ENCODE measurements at places on chromosomes 4 and X. TPM values are rescaled to one million over a fixed set of nuclear protein-coding genes. Genes with fewer than 3 reads are reported as not detected.

GRCh38 chr4:182619660-182620059, 297.5 kb downstream of the DCTD start:
- no peaks in the 10 kb centered on the region for H3K27me3 ChIP-seq
- H3K4me3 ChIP-seq, result no peak overlapping the region
- DNase-seq, result no peak
- no peaks in the 10 kb centered on the region for H3K36me3 ChIP-seq
- H3K4me1 ChIP-seq, result no peaks in the 10 kb centered on the region

DNA sequence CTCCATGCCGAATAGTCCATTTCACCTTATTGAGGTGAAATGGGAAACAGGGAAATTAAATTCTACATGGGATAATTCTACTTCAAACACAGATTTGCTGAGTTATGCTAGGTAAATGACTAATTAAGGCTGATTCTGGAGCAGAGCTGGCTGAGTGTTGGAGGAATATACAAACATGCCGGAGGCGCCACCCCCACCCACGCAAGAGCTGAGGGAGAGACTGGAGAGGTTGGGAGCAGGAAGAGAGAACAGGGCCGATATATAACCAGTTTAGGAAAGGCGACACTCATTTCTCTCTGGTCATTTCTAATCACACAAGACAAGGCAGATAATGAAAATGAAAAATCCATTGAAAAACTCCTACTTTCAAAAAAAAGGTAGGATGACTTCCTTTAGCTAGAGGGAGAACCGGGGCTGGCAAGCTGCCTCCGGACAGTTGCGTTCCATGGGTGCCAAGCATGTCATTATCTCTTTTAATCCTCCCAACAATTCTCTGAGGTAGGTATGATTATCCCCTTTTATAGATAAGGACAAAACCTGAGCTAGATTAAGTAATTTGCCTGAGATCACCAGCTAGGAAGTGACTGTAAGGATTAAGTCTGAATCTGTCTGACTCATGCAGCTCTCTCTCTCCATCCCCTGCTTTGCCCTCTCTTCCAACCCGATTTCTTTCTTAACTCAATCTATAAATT, 27.6 kb upstream of the CFAP299 start:
- H3K36me3 ChIP-seq, result no peaks in the 10 kb centered on the region
- peak overlapping the region; percentile 11 for H3K4me3 ChIP-seq
- H3K4me1 ChIP-seq, result peaks cover 14% of the 10 kb centered on the region
- no peaks in the 10 kb centered on the region for H3K27me3 ChIP-seq
- H3K27ac ChIP-seq, result peak overlapping the region; percentile 78
- DNase-seq, result peak; percentile 79

DNA sequence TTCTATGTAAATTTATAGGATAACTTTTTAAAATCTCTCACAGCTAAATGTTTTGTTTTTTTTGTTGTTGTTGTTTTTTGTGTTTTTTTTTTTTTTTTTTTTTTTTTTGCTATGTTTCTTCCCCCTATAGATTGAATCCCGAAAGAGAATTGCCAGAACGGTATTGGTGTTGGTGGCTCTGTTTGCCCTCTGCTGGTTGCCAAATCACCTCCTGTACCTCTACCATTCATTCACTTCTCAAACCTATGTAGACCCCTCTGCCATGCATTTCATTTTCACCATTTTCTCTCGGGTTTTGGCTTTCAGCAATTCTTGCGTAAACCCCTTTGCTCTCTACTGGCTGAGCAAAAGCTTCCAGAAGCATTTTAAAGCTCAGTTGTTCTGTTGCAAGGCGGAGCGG, 4.1 kb downstream of the BRS3 start:
- H3K4me1 ChIP-seq, result no peaks in the 10 kb centered on the region
- peaks cover 8% of the 10 kb centered on the region for H3K27me3 ChIP-seq
- no peak for DNase-seq
- H3K36me3 ChIP-seq, result no peaks in the 10 kb centered on the region

Gene CT45A10
- total RNA-seq, result not detected

DNA sequence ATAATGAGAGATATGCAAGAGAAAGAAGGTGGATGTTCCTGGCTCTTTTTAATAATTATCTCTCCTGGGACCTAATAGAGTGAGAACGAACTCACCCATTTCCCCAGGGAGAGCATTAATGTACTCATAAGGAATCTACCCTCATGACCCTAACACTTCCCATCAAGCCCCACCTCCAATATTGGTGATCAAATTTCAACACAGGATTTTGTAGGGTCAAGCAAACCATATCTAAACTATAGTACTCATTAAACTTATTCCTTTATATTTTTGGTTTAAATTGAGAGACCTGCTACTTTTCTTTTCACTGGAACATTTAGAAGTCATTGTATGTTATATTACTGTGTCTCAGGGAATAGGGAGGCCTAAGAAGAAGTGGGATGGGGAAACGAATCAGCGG, 2.6 kb downstream of the UGT2A3 start:
- no peak overlapping the region for H3K4me3 ChIP-seq
- no peak for DNase-seq
- H3K27me3 ChIP-seq, result no peaks in the 10 kb centered on the region
- no peak overlapping the region for H3K27ac ChIP-seq

Gene CLCN4
- 4.5 TPM for total RNA-seq

GRCh38 chr4:89658701-89659024, 178.3 kb downstream of the SNCA start:
- no peak for DNase-seq
- no peak overlapping the region for H3K27ac ChIP-seq
- H3K36me3 ChIP-seq, result no peaks in the 10 kb centered on the region
- H3K4me3 ChIP-seq, result no peak overlapping the region

Gene SSX4B
- total RNA-seq, result not detected

Gene RAB39B
- 0.56 TPM for total RNA-seq

DNA sequence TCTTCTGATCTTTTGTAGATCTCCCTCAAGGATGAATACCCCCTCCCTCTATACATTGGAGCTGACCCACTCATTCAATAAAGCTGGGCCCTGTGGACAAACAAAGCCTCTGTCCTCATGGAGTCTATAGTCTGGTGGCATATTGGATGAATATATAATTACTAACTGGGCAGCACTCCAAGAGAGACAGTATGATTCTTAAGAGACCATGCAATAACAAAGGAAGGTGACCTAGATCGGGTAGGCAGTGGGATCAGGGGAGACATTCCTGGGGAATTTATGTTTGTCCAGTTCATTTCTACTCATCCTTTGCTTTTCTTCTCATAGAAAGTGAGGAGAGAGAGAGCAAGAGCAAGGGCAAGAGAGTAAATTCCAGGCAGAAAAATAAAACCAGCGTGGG, 23.5 kb upstream of the CXCL13 start:
- DNase-seq, result no peak
- H3K27me3 ChIP-seq, result peaks cover 3% of the 10 kb centered on the region
- H3K27ac ChIP-seq, result no peak overlapping the region
- H3K4me3 ChIP-seq, result no peak overlapping the region
- H3K4me1 ChIP-seq, result peaks cover 7% of the 10 kb centered on the region

- H3K27ac ChIP-seq, result no peak overlapping the region
- no peaks in the 10 kb centered on the region for H3K4me1 ChIP-seq
- no peak for DNase-seq
- peaks cover 5% of the 10 kb centered on the region for H3K27me3 ChIP-seq
- H3K4me3 ChIP-seq, result no peak overlapping the region
Observed at GRCh38 chr4:186483656-186484055, 71.7 kb downstream of the MTNR1A start.

DNA sequence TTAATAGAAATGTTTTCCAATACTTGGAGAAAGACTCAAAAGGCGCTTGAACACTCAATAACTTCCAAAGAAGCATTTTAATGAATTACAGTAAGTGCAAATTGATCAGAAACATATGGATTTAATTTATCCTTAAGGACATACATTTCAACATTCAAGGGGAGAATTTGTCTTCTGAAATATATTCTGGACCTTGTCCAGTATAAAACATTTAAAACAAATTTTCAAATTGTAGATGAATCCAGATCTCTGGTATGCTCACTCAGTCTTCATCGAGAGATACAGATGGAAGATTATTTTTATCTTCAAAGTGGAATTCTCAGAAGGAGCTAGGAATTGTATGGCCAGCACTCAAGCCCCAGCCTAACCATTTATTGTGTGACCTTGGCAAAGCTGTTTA, 310.4 kb downstream of the ZNF674 start:
- H3K36me3 ChIP-seq, result no peaks in the 10 kb centered on the region
- H3K27me3 ChIP-seq, result peaks cover 4% of the 10 kb centered on the region
- H3K27ac ChIP-seq, result no peak overlapping the region
- H3K4me3 ChIP-seq, result no peak overlapping the region

Gene NAP1L3
- 5.3 TPM for total RNA-seq

GRCh38 chr4:79164907-79165610, 160.8 kb downstream of the NAA11 start:
- no peaks in the 10 kb centered on the region for H3K27me3 ChIP-seq
- no peak for DNase-seq
- no peaks in the 10 kb centered on the region for H3K4me1 ChIP-seq
- H3K27ac ChIP-seq, result no peak overlapping the region
